Activated T-cell treated with anti-CD3 and anti-CD28 coated beads, Interleukin-2, amount 50 U/mL, for 48 hours (primary cell): ENCODE measurements at places on chromosomes 3 and 15.

DNA sequence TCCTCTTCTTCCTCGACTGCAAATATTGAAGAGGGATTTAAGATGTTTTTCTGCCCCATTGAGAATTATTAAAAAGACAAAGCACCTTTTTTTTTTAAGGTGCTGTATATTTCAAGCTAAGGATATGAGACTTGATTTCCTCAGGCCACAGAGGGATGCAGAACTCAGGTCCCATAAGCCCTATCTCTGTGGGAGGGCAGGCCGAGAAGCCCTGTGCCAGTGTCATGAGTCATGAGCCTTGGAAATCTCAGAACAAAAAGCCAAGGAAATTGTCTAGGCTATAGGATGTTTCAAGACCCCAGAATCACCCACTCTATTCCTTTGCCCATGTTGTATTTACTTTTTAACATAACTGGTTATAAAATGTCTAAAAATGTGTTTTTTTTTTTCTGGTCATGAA lies 7.3 kb downstream of the ESYT3 start:
- no peak for DNase-seq

DNA sequence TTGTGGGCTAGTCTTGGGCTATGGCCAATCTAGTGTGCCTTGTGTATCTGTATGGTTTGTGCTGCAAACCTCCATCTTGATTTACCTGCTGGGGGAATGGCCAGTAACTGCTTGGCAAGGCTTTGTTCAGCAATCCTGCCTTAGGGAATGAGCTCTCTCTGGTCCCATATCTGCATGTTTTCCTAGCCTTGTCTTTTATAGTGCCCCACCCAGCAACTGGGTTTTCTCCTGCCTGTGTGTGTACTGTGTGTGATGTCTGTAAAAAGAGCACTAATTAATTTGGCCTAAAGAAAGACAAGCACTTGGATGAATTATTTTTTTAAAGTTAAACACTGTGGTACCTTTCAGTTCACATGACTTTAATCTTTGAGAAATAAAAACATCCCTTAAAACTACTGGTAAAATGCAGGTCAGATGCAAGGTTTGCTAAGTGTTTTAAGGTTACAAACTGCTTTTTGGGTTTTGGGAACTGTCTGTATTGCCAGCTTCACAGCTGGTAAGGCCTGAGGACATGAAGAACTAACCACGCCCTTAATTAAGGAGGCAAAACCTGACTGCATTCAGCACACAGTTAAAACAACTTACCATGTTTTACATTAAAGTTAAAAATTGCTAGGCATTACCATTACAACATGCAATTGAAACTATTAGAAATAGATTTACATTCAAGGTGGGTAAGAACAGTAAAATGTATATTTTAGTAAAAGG lies 1169.2 kb downstream of the OTOL1 start:
- DNase-seq = no peak

DNA sequence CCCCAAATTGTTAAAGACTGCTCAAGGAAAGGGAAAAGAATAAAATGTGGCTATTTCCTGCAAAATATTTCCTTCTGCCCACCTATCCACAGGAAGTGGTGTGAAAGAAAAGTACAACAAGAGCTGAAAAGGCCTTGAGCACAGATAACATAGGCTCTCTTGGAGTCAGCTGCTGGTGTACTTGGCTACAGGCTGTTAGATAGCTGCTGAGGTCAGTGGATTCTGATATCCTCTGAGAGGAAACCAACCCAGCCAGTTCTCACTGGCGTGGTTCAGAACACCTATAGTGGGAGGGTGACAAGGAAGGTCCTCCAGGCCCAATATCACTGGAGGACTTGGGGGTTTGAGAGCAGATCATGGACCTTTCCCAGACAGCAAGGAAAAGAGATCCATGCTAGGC lies 124.4 kb upstream of the GAP43 start:
- no peak for DNase-seq

DNA sequence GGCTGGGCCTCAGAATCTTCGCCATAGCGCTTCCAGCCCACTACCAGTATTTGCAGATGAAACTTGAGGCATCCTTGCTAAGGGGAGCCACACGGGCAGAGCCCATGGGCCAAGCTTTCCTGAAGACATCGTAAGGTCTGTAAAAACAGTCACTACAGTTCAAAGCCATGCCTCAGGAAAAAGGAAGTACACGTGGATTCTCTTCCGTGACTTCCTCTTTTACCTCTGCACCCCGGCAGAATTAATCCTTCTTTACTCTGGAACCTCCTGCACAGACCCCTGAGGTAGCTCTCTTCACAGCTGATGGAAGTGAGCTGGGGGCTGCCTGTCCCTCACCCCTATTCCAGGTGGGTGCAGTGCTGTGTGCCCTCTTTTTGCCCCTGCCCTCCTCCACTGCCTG lies 129.2 kb downstream of the CHDH start:
- DNase-seq = no peak
